ENCODE measurements at places on chromosomes 7 and 10.

DNA sequence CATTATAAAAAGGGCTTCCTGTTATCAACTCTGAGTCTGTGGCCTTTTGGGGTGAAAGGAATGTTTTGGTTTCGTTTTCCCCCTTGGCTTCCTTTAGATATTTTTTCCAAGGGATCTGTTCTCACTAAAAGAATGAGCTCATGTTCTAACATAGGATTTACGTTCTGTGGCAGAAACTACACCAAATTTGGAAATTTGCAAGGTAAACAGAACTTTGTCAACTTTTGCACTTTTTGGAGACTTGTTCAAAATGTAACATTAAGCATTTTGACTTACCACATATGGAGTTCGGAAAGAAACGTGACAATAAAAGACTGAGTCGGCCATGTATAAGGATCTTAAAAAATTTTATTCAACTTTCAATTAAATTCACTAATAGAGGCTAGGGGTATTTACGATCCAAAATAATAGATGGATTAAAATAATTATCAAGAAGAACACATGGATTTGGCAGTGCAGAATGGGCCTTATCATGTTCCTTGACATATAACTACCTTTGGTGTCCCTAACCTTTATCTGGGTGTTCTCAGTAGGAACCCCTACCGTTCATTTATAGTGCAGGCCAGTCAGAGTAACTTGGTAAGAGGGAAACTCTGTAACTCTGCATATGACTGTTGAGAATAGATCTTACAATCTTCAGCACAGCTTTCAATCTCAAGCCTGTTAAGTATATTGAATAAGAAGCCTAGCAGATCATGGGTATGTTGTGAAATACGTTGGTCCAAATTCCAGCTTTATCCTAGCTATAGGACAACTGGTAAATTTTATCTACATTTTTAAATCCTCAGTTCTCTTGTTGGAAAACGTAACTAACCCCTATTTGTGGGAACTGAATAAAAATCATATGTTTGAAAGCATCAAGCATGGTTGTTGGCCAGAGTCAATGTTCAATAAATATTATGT, 11.8 kb downstream of the CPED1 start:
- no peak for DNase-seq

DNA sequence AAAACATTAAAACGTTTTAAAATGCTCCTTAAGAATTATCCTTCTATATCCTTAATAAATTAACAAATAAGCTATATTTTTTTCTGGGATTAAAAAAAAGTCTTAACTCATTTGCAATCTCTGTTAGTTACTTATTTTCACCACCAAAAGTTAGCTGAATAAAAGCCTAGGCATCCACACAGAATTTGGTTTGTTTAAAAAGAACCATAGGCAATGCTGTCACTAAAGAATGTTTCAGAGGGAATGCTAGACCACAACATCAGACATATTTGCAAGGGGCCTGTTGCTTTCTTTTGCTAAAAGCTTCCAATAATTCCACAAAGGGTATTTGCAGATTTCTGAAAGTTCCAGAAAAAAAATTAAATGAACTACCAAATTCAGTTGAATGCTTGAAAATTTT, 244.2 kb downstream of the POU6F2 start:
- no peak for DNase-seq

DNA sequence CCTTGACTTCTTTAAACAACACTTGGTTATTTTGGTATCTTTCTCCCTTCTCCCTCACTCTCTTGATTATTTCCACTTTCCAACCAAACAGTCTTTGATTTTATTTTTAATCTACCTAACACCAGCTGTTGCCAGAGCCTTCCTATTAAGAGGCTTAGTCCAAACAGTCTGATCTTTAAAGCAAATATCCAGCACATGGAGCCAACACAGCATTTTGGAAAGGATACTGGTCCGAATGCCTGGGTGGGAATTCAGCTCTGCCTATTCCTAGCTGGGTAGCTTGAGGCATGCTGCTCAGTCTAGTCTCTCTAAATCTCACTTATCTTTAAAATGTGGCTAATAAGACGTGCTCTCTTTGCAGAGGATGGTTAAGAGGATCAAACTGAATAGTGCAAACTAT, 129.3 kb downstream of the NRCAM start:
- DNase-seq = no peak

GRCh38 chr7:90720984-90721760, 125.1 kb downstream of the CDK14 start:
- no peak for DNase-seq

DNA sequence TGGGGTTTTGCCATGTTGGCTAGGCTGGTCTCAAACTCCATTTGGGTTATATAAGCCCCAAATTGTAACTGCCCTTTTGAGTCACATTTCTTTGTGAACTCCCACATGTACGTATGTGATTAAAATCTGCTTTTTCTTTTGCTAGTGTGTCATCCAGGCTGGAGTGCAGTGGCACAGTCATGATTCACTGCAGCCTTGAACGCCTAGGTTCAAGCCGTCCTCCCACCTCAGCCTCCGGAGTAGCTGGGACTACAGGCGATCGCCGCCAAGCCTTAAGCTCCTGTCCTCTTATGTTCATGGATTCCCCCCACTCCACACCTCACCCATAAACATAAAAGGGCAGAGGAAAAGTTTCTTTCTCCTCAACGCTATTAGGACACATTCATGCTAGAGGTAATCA, 4.4 kb upstream of the SMC3 start:
- DNase-seq = no peak

- DNase-seq = no peak
Observed at GRCh38 chr10:80487791-80488538, 33.9 kb downstream of the TSPAN14 start.
